Activated naive CD8-positive, alpha-beta T cell treated with anti-CD3 and anti-CD28 coated beads for 36 hours (primary cell): ENCODE measurements at places on chromosomes 13 and 19. TPM values are rescaled to one million over a fixed set of nuclear protein-coding genes. Genes with fewer than 3 reads are reported as not detected.

GRCh38 chr13:97460004-97460775, 26.2 kb downstream of the RAP2A start:
- no peaks in the 10 kb centered on the region for H3K27me3 ChIP-seq

DNA sequence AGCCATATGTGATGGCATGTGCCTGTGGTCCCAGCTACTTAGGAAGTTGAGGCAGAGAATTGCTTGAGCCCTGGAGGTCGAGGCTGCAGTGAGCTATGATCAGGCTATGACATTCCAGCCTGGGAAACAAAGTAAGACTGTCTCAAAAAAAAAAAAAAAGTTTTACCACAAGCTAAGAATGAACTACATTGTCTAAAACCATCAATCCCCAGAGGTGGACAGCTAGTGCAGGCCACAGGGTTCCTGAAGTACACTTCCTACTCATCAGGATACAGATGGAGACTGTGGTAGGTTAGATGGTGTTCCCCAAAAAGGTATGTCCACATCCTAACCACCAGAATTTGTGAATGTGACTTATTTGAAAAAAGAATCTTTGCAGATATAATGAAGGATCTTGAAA, 63.5 kb upstream of the DOCK9 start:
- peaks cover 66% of the 10 kb centered on the region for H3K4me1 ChIP-seq
- peaks cover 14% of the 10 kb centered on the region for H3K36me3 ChIP-seq
- DNase-seq = no peak
- H3K27ac ChIP-seq = peak overlapping the region; percentile 51
- no peak overlapping the region for H3K4me3 ChIP-seq

DNA sequence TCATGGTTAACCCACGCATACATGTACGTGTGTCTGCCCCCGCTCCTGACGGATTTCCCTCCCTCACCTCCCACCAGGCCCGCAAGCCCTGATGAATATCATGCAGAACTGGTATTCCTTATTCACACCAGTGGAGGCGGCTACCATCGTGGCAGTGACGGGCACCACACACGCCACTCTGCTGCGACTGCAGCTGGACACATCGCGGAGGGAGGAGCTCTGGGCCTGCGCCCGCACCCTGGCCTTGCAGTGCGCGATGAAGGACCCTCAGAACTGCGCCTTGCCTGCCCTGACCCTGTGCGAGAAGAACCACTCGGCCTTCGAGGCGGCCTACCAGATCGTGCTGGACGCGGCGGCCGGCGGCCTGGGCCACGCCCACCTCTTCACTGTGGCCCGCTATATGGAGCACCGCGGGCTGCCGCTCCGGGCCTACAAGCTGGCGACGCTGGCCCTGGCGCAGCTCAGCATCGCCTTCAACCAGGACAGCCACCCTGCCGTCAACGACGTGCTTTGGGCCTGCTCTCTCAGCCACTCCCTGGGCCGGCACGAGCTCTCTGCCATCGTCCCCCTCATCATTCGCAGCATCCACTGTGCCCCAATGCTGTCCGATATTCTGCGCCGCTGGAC, 35.0 kb downstream of the ZSWIM4 start:
- H3K36me3 ChIP-seq = peaks cover 27% of the 10 kb centered on the region
- no peaks in the 10 kb centered on the region for H3K27me3 ChIP-seq
- H3K4me3 ChIP-seq = no peak overlapping the region
- no peak overlapping the region for H3K27ac ChIP-seq

- peaks cover 76% of the 10 kb centered on the region for H3K4me1 ChIP-seq
- H3K36me3 ChIP-seq = peaks cover 53% of the 10 kb centered on the region
- peak; percentile 68 for DNase-seq
- H3K4me3 ChIP-seq = peak overlapping the region; percentile 22
- no peaks in the 10 kb centered on the region for H3K27me3 ChIP-seq
These were observed 19.1 kb downstream of the GPR183 start for GRCh38 chr13:99288089-99288488.

- H3K36me3 ChIP-seq = peaks cover 19% of the 10 kb centered on the region
- H3K27me3 ChIP-seq = peaks cover 3% of the 10 kb centered on the region
- no peak overlapping the region for H3K27ac ChIP-seq
- DNase-seq = no peak
- peak overlapping the region; percentile 86 for H3K4me3 ChIP-seq
- peaks cover 11% of the 10 kb centered on the region for H3K4me1 ChIP-seq
These were observed 1.9 kb upstream of the ZNF653 start for GRCh38 chr19:11507370-11508078.

GRCh38 chr13:40024967-40025714, 369.7 kb downstream of the COG6 start:
- H3K4me1 ChIP-seq = peaks cover 30% of the 10 kb centered on the region
- H3K27me3 ChIP-seq = peaks cover 15% of the 10 kb centered on the region
- DNase-seq = no peak
- peaks cover 7% of the 10 kb centered on the region for H3K36me3 ChIP-seq

DNA sequence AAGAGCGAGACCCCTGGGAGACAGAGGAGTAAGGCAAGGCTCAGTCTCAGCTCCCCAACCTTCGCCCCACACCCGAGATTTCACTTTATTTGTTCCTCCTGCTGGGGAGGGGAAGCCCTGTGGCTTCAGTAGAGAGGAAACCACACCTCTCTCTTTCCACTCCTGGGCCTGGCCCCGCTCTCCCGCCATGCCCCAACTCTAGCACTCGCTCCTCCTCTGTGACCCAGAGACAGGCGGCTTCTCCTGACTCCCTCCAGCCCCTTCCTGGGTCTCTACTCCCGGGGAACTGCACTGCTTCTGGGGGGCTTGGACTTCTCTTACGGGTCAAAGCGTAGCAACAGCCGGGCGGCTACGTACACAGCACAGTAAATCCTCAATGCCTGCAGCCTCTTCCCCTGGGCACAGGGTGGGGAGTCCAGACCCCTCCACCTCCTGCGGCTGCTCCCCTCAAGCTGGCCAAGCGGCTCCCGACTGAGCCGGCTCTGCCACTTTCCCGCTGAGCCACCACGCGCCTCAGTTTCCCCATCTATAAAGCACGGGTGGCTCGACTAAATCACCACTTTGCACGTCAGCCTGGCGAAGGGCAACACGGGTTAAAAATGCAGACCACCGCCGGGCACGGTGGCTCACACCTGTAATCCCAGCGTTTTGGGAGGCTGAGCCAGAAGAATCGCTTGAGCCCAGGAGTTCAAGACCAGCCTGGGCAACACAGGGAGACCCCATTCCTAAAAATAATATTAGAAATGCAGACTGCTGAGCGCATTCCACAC, 1.4 kb downstream of the RNF126 start:
- H3K27me3 ChIP-seq = no peaks in the 10 kb centered on the region
- H3K4me3 ChIP-seq = peak overlapping the region; percentile 99
- DNase-seq = peak; percentile 77
- peaks cover 24% of the 10 kb centered on the region for H3K36me3 ChIP-seq

DNA sequence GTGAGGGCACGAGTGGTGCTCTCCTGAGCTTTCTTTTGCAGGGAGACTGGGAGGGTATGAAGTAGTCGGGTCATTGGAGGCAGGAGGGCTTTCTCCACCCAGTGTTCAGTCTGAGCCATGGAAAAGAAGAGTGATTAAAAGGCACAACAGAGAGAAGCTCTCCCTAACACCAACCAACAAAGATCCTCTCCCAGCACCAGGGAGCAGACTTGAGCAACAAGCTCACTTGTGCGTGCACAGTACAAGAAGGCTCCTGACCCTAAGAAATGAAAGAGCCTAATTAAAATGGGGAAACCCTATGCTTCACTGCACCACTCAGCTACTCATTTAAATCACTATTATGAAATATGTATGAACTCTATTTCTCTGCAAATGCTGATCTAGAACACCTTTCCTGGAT, 276.3 kb upstream of the SOX21 start:
- no peaks in the 10 kb centered on the region for H3K36me3 ChIP-seq
- H3K27me3 ChIP-seq = peaks cover 21% of the 10 kb centered on the region
- DNase-seq = no peak
- H3K4me3 ChIP-seq = no peak overlapping the region
- H3K27ac ChIP-seq = no peak overlapping the region

DNA sequence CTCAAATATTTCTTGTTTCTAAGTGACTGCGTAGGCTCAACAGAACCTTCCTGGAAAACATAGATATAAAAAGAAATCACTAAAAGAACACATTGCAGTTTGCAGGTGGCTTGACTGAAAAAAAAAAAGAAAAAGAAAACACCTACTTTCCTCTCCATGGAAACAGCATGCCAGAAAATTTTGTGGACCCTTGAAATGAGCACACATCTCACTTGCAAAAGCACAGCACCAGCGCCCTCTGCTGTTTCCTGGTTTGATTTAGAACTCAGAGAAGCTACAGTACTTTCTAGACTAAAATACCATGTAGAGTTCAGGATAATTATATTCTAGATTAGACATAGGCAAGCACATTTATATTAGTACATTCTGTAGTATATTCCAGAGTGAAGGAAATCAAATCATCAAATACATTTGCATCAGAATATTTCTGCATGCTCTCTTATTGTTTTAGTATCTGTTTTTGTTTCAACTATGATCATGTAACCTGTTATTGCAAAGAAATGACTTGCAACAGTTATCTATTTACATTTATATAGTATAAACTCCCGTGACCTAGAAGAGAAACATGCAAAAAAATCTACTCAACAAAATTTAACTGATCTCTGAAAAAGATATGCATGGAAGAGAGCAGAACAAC, 22.3 kb upstream of the XPO4 start:
- no peak overlapping the region for H3K27ac ChIP-seq
- no peaks in the 10 kb centered on the region for H3K27me3 ChIP-seq
- no peaks in the 10 kb centered on the region for H3K36me3 ChIP-seq
- DNase-seq = peak; percentile 59
- H3K4me3 ChIP-seq = no peak overlapping the region
- no peaks in the 10 kb centered on the region for H3K4me1 ChIP-seq

DNA sequence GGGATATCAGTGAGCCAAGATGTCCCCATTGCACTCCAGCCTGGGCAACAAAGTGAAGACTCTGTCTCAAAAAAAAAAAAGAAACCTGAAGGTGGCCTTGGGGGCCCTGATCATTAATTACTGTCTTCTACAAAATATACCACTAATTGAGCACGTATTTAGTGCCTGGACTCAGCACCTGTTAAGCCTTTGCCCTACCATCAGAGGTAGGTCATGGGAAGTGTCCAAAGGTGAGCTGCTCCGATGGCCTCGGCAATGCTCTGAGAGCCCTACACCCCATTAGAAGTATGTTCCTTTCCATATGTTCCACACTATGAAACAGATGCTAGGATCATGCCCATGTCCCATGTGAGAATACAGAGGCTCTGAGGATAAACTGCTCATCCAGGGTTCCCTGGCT, 20.9 kb downstream of the NOSIP start:
- peak overlapping the region; percentile 93 for H3K27ac ChIP-seq
- peak overlapping the region; percentile 79 for H3K4me3 ChIP-seq
- H3K36me3 ChIP-seq = peaks cover 59% of the 10 kb centered on the region
- H3K27me3 ChIP-seq = no peaks in the 10 kb centered on the region
- peaks cover 76% of the 10 kb centered on the region for H3K4me1 ChIP-seq

GRCh38 chr13:96993634-96994016, 651 bp downstream of the OXGR1 start:
- peaks cover 64% of the 10 kb centered on the region for H3K27me3 ChIP-seq
- peaks cover 2% of the 10 kb centered on the region for H3K36me3 ChIP-seq
- H3K4me3 ChIP-seq = no peak overlapping the region
- H3K27ac ChIP-seq = no peak overlapping the region
- no peak for DNase-seq
- H3K4me1 ChIP-seq = peaks cover 5% of the 10 kb centered on the region

DNA sequence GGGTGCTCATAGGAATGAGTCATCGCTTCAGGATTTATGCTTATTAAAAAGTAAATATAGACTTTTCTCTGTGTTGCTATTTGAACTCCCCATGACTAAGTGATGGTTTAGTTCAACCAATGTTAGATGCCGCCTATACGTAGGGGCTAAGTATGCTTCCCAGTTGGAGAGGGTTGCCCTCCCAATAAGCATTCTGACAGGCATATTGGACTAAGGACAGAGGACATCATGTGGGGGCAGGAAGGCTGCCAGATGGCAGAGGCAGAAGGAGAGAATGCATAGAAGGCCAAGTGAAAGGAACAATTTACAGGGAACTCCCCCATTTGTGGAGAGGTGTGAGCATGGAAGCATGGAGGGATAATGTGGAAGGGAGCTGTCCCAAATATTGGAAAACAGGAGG, 318.4 kb upstream of the OBI1 start:
- H3K4me1 ChIP-seq = no peaks in the 10 kb centered on the region
- no peak overlapping the region for H3K27ac ChIP-seq
- no peak for DNase-seq
- H3K27me3 ChIP-seq = peaks cover 26% of the 10 kb centered on the region
- H3K4me3 ChIP-seq = no peak overlapping the region

GRCh38 chr19:15317392-15318071, 14.8 kb downstream of the BRD4 start:
- no peak overlapping the region for H3K4me3 ChIP-seq
- peaks cover 83% of the 10 kb centered on the region for H3K4me1 ChIP-seq
- H3K27ac ChIP-seq = peak overlapping the region; percentile 82
- no peaks in the 10 kb centered on the region for H3K27me3 ChIP-seq
- no peak for DNase-seq
- peaks cover 30% of the 10 kb centered on the region for H3K36me3 ChIP-seq

GRCh38 chr13:107964395-107964794, 250.9 kb downstream of the LIG4 start:
- no peak for DNase-seq
- no peaks in the 10 kb centered on the region for H3K4me1 ChIP-seq
- no peaks in the 10 kb centered on the region for H3K27me3 ChIP-seq

GRCh38 chr19:16064209-16064889, 11.9 kb upstream of the TPM4 start:
- no peak for DNase-seq
- H3K27ac ChIP-seq = no peak overlapping the region
- no peak overlapping the region for H3K4me3 ChIP-seq
- no peaks in the 10 kb centered on the region for H3K27me3 ChIP-seq
- no peaks in the 10 kb centered on the region for H3K36me3 ChIP-seq

GRCh38 chr19:14505488-14506239, 9.7 kb upstream of the GIPC1 start:
- H3K4me1 ChIP-seq = peaks cover 36% of the 10 kb centered on the region
- DNase-seq = peak; percentile 79
- H3K4me3 ChIP-seq = no peak overlapping the region
- peak overlapping the region; percentile 59 for H3K27ac ChIP-seq
- no peaks in the 10 kb centered on the region for H3K36me3 ChIP-seq

DNA sequence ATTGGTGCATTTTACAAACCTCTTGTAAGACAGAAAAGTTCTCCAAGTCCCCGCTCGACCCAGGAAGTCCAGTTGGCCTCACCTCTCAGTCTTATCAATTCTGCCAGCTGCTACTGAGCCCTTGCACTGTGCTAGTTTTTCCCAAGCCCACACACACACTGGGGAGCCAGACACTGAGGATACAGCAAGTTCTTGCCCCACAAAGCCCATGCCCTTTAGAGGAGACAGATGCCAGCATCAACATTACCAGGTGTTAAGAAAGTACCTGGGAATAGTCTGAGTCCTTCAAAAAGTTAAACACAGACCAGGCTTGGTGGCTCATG, 175.0 kb downstream of the PTPRS start:
- peaks cover 2% of the 10 kb centered on the region for H3K36me3 ChIP-seq
- no peak overlapping the region for H3K4me3 ChIP-seq
- no peak overlapping the region for H3K27ac ChIP-seq
- H3K27me3 ChIP-seq = peaks cover 4% of the 10 kb centered on the region

GRCh38 chr19:13154911-13155471, 4.8 kb downstream of the IER2 start:
- peak overlapping the region; percentile 100 for H3K27ac ChIP-seq
- H3K36me3 ChIP-seq = peaks cover 26% of the 10 kb centered on the region
- H3K27me3 ChIP-seq = peaks cover 14% of the 10 kb centered on the region
- H3K4me3 ChIP-seq = peak overlapping the region; percentile 99
- peaks cover 42% of the 10 kb centered on the region for H3K4me1 ChIP-seq
- peak; percentile 83 for DNase-seq

DKKL1 gene
- total RNA-seq = not detected

ETFB gene
- total RNA-seq = 130 TPM

SPATA13 gene
- total RNA-seq = 59.4 TPM

EVI5L gene
- 4.8 TPM for total RNA-seq

ZNF773 gene
- 9.1 TPM for total RNA-seq

SIGLEC5 gene
- not detected for total RNA-seq

PIBF1 gene
- 20.9 TPM for total RNA-seq
